ENCODE measurements at places on chromosomes 7 and 10.

- no peak for DNase-seq
Measured at GRCh38 chr10:102407425-102408130, 11.0 kb downstream of the PSD start.

DNA sequence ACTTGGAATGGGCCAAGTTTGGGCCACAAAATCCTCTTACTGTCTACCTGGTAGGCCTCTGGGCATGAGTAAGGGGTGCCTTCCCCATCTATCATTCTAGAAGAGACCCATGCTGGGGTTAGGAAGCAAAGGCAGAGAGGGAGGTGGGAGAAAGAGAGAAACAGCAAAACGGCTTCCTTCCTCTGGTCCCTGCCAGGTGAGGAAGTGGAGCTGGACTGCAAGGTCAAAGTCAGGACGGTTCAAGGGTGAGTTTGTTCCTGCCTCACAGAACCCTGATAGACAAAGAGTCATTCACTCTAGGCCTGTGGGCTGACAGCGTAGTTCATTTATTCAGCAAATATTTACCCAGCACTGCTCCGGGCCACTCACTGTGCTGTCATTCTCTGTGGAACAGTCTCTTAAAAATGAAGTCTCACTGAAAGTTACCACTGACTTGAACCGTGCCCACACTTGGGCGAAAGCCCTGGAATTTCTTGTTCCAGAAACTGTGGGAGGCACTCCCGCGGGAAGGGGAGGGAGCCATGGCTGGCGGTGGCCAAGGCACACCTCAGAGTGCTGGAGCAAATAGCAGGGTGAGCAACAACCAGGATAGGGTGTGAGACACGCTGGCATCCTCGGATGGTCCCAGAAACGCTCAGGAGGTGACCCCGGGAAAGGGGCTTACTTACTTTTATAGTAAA is 26.2 kb upstream of the ECHDC3 start:
- DNase-seq: no peak

GRCh38 chr10:124508070-124508667 is 46.5 kb downstream of the LHPP start:
- no peak for DNase-seq

DNA sequence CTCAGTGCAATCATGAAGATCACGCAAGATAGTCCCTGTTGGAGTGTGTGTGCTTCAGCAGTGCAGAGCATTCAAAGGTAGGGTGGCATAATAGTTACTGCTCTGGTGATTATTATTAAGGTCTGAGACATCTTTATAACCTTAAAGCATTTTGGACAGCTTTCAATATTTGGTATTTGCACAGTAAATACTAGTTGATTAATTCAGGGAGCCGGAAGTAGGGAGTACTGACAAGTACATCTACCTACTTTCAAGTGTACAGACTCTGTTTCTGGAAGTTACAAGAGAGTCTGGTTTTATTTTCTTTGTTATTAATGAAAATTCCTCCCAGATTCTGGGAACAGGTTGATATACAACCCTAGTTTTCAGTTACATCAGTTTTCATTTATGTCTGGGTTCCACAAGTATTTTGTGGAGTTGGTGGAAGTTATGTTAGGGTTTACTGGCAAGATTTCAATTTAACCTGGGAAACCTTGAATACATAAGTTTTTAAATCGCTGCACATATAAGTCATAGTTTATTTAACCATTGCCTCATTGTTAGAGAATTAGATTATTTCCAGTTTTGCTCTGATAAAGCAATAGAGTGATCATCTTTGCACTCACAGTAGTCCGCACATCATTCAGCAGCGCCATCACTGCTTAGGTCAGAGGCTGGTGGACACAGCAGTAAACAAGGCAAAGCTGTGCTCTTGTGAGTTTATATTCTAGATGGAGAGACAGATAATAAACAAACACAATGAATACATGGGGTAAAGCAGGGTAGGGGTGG is 366.6 kb downstream of the REEP3 start:
- DNase-seq: no peak

- DNase-seq: no peak
Measured at GRCh38 chr7:55549457-55549856, 22.8 kb downstream of the VOPP1 start.

DNA sequence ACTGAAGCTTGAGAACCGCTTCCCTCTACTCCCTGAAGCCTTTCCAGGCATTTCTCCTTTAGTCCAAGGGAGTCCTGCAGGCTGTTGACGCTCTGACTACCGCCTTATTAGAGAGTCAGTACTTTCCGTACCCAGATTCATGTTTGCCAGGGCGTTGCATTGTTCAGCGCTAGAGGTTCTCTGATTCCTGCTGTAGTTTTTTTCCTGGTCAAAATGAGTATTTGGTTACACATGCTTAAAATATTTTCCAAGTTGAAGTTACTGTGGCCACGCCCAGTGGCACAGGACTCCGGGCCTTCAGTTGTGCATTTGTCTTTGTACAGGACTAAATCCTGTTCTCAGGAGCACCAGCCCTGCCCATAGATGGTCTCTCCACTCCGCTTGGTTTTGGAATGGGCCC is 7.9 kb downstream of the MTURN start:
- no peak for DNase-seq

DNA sequence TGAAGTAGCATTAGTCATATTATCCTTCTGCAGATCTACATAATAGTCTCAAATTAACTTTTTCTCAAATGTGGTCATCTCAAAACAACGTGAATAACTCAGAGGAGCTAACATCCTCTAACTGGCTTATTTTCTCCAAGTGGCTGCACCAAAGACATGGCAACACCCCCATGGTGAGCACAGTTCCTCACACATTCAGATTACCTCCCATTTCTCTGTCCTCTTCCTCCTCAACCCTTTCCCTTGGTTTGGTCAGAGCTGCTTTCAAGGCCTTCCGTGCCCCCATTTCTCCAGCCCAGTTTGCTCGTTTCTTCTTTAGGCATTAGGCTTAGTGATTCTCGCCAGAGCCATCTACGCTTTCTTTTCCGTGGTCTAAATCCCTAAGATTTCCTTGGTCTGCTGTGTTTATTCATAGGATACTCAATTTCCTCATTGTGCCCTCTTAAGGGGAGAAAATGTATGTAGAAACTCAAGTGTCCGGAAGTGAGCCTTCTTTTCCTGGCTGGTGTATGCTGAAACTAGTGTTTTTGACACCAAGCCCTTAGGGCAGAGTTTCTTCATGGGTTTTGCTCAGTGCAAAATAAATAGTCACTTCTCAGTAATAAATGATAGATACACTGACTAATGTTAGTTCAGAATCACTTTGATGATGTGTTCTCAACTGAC is 2.6 kb downstream of the MET start:
- DNase-seq: no peak

GRCh38 chr10:64586934-64587503 is 1065.8 kb downstream of the REEP3 start:
- DNase-seq: no peak

DNA sequence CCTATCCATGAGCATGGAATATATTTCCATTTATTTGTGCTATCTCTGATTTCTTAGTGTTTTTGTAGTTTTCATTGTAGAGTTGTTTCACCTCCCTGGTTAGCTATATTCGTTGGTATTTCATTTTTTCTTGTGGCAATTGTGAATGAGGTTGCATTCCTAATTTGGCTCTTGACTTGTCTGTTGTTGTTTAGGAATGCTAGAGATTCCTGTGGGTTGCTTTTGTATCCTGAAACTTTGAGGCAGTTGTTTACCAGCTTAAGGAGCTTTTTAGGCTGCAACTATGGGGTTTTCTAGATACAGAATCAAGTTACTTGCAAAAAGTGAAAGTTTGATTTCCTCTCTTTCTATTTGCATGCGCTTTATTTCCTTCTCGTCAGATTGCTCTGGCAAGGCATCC is 304.7 kb upstream of the GRM3 start:
- no peak for DNase-seq

DNA sequence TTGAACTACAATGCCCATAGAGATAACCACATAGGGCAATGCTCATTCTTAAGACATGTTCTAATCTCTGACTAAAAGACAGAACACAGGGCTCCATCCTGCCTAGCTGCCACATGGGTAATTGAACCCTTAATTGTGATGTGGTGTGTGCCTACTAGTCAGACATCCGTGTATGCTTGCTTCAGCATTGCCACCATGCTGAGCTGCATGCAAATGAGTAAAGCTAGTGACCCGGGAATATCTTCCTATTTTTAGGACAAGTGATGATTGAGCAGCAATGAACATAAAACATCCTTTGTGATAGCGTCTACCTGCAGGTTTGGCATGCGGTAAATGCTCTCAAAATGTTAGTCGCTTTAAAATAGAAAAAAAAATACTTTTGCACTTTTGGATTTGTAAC is 115.8 kb downstream of the MAGI2 start:
- DNase-seq: no peak

GRCh38 chr7:104998040-104998752 is 15.8 kb upstream of the KMT2E start:
- DNase-seq: no peak

DNA sequence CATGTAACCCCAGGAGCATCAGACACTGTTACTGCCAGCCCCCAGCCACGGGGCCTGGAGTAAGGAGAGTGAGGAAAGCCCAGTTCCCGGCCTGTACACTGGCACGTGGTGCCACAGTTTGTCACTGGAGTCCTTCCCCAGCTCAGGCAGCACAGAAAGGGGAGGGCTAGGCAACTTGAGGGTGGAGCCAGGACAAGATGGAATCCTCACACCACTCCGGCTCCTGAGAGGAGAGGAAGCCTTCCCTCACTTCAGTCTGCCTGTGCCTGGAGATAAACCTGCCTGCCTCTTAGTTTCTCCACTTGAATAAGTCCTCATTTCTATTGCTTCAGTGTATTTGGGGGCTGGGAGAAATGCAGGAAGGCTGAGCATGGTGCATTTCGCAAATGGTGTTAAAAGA is 176.0 kb downstream of the KIAA1217 start:
- no peak for DNase-seq

GRCh38 chr7:120553491-120553890 is 280.5 kb downstream of the KCND2 start:
- DNase-seq: no peak

DNA sequence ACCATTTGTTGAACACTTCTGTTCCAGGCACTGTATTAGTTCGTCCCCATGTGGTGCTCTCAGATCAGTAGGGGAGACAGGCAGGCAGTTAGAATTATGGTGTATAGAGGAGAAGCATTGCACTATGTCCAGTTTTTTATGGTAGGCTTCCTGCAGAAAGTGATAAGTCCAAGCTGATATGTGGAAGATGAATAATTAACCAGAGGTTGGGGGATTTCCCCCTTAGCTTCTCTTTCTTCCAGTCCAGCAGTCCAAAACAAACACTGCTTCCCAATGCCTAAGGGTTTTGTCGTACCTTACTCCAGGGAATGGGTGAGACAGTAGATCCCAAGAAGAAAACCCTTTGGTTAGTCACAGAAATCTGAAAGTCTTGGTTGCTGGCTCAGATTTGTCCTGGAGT is 19.2 kb downstream of the HIF1AN start:
- DNase-seq: no peak

DNA sequence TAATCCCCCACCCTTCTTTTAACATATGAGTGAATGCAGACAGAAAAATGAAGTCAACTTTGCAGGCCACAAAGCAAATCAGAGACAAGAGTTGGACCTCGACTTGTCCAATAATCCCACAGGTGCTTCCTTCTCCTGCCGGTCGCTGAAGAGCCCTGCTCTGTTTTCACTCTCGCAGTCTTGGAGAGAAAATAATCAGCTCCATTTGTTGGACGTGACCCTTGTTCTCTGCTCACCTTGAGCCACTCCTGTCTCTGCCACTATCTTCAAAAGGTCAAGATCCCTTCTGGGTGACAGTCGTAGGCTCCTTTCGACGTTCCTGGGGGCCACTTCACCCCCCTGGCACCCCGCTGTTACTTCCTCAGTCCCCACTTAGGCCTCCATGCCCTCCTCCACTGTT is 2.8 kb upstream of the KLF6 start:
- no peak for DNase-seq

GRCh38 chr7:132966754-132967469 is 115.0 kb downstream of the CHCHD3 start:
- DNase-seq: no peak

DNA sequence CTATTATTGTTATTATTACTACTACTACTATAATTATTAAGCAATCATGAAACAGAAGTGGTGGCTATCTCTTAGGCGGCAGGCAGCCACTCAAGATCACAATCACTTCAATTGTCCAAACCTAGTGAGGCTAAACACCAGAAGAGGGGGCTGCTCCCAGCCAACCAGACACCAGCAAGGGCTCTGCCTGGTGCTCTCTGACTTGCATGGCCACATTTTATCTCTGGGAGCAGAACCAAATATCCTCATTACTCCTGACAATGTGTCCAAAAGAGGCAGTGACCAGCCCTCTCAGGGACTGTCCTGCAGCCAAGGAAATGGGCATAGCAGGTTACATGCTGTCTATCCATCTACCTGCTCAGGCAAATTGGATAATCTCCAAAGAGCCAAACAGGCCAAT is 187.4 kb upstream of the PDE1C start:
- DNase-seq: no peak

GRCh38 chr7:79461660-79462059 is 8.2 kb upstream of the MAGI2 start:
- DNase-seq: no peak

GRCh38 chr7:100485471-100485876 is 1.7 kb downstream of the NYAP1 start:
- no peak for DNase-seq

- DNase-seq: no peak
Measured at GRCh38 chr10:49429458-49429857, 33.6 kb upstream of the DRGX start.

DNA sequence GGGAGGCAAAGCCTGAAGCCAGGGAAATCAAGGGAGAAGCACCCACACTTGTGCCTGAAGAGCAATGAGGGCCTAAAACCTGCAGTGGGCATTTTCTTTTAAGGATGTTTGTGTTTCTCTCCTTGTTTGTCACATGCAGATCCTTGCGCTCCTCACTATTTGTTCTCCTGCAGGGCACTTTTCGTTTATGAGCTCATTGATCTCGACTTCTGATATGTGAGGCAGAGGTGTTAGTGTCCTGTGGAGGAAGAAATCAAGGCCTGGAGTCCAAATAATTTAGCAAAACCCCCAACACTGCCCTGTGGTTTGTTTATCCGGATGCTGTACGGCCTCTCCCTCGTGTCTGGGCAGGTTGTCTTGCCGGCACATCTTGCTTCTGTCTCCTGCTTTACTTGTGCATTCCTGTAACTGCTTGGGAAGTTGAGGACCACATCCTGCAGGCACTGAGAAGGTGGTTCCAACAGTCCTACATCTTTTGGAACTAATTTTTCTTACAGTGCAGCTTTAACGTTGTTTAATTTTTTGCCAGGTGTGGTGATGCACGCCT is 13.7 kb downstream of the UBE3C start:
- DNase-seq: no peak

- DNase-seq: no peak
Measured at GRCh38 chr7:127885222-127885772, 145.9 kb downstream of the LRRC4 start.

DNA sequence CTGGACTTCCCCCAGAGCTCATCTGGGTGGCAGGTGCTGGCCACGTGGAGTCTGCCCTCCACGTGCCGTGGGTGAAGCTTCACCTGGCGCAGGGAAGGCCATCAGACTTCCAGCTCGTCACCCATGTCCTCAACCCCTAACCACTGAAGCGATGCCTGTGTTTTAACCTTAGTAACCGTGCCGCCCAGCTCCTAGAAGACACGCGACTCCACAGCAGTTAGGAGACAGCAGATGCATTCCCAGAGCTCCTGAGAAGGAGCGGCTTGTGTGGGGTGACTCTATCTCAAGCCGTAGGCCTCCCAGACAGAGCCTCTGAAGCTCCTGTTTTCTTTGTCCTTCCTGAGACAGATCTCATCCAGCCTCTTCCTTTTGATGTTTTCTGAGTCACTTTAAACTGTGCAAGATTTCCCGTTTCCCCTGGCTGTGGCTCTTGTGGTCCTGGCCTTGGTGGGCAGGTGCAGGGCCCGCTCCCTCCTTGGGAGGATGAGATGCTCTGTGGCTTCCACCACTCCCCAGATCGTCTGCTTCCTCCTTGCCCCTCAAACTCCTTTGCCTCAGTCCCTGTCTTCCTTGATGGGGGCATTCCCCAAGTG is 41.4 kb upstream of the AP5Z1 start:
- DNase-seq: no peak

Measured in cortex of kidney (tissue), 1 donor.